ENCODE measurements at places on chromosomes 13 and 19. TPM values are rescaled to one million over a fixed set of nuclear protein-coding genes. Genes with fewer than 3 reads are reported as not detected.

GRCh38 chr13:25192936-25193335 is 20.8 kb upstream of the AMER2 start:
- no peak for DNase-seq

DNA sequence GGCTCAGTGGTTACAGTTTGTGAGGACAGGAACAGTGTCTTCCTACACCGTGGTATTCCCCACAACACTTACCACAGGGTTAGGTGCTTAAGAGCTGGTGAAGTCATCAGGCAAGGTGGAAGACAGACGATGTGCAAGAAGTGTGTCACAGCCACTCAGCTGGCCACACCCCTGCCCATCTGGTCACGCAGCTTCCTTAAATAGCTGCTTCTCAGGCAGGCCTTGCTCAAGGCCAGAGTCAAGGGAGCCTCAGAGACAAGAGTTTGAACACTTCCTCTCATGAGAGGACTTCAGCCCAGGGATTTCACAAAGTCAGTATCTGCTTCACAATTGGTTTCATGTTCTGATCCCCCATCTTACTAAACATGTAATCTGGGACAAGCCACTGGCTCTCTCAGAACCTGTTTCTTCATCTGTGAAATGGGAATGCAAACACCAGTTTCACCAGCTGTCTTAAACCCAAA is 80.3 kb upstream of the FRY start:
- DNase-seq, result no peak

- no peak for DNase-seq
These were observed 389.2 kb downstream of the ITGBL1 start for GRCh38 chr13:101841698-101842097.

DNA sequence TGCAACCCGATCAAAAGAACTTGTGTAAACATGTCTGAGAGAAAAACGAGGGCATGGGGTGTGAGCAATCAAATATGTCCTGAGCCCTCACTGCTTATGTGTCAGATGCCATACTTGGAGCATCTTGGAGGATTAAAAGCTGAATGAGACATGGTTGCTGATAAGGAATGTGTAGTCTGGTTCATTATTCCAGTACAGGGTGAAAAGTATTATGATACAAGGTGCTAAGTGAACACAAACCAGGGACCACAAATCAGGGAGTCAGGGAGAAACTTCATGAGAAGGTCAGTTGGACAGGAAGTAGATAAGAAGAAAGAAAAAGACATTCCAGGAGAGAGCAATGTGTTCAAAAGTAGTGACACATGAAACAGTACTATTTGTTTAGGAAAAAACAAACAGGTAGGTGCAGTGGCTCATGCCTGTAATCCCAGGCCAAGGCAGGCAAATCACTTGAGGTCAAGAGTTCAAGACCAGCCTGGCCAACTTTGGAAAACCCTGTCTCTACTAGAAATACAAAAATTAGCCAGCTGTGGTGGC is 2.0 kb upstream of the RCBTB1 start:
- no peak for DNase-seq

DNA sequence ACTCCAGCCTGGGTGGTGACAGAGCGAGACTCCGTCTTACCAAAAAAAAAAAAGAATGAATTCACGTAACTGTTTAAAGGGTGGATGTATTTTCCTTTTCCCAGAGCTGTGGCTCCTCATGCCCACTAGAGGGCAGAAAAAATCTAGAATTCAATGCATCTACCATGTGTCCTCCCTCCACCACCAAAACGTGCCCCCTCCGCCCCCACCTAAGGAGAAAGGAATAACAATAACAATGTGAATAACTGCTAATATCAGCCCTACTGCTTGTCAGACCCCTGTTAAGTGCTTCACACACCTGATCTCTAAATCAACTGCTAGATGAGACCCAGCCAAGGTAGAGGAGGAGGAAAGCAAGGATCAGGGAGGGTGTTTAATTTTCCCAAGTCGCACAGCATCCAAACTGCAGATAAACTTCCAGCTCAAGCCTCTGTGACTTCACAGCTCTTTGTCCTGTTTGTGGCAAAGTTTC is 20.2 kb upstream of the PNMA8B start:
- DNase-seq, result no peak

DNA sequence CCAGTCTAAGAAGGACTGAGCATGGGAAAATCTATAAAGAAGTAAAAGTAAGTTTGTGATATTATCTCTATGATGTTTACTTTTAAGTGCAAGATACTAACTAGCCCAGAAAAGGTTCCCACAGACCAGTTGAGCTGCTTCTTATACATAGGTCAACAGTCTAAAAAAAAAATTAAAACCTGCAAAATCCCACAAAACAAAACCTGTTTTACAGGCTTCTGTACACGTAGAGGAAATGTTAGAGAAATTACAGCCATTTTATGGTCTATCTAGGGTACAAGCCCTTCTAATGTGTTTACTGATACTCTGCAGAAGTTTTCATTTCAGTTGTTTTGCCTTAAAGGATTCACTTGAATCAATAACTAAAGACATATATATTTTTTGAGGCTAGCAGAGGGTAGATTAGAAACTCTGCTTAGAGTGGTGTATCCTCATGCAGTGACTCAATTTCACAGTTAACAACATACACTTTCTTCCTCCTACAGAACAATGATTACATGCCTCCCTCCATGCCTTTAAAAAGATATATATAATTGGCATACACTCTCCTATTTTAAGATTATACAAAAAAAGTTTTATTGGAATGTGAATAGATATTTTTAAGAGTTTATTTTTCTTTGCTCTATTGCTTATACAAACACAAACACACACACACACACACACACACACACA is 43.9 kb downstream of the CAB39L start:
- DNase-seq, result no peak

Gene PGLYRP1
- total RNA-seq, result not detected

Gene RAB20
- 6.7 TPM for total RNA-seq

All from suprapubic skin (tissue), 4 donors.